Endothelial cell (in vitro differentiated cells): ENCODE measurements at places on chromosomes 7 and 10. TPM values are rescaled to one million over a fixed set of nuclear protein-coding genes. Genes with fewer than 3 reads are reported as not detected.

Gene STAMBPL1
- total RNA-seq: 3.3 TPM

- H3K27me3 ChIP-seq: no peaks in the 10 kb centered on the region
- H3K4me1 ChIP-seq: peaks cover 16% of the 10 kb centered on the region
- no peak overlapping the region for H3K4me3 ChIP-seq
These were observed 35.5 kb downstream of the RBM20 start for GRCh38 chr10:110679486-110680272.

DNA sequence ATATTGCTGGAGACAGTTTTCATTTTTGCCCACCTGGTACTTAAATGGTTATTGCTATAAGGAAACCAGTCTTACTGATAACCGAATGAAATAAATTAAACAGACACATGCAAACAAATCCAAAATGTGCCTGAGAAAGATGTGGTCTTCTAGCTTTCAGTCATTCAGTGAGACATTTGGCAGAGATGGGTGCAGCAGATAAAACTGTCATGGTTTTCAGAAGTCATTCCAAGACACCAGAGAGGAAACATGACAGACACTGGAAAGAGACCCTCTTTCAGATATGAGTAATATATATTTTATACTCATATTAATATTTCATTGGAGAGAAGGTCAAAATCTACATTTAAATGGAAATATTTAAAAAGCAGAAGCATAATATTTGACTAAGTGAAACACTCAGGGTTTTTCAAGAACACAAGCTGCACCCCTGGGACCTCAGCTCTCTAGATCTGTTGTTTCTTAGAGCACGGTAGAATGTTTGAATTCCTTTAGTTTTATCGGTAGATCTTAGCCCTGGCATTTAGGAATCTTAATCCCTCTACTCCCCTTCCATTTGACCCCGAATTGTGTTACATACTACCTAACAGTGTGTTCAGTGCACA is 246.1 kb downstream of the AUTS2 start:
- no peak overlapping the region for H3K4me3 ChIP-seq
- H3K27me3 ChIP-seq: peaks cover 3% of the 10 kb centered on the region
- no peak overlapping the region for H3K27ac ChIP-seq
- H3K4me1 ChIP-seq: peaks cover 11% of the 10 kb centered on the region
- DNase-seq: no peak

DNA sequence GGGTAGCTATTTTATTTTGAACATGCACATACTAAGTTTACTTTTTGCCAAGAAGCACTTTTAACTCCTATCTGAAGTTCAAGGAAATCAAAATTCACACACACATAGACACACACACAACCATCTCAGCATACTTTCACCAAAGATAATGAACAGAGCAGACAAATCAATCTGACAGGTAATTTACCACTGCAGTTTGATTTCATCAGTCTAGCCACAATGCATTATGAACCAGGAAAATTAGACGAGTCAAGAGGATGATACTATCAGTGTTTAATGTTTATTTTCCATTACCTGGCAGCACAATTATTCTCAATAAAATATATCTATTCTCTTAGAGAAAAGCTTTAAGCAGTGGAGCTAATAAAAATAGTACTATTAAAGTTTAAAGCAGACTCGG is 147.9 kb downstream of the ARHGAP12 start:
- peaks cover 3% of the 10 kb centered on the region for H3K4me1 ChIP-seq
- DNase-seq: no peak
- H3K4me3 ChIP-seq: no peak overlapping the region
- no peak overlapping the region for H3K27ac ChIP-seq

Gene AS3MT
- 1.4 TPM for total RNA-seq

Gene EGR2
- 1.2 TPM for total RNA-seq

- H3K4me1 ChIP-seq: peaks cover 22% of the 10 kb centered on the region
- peaks cover 5% of the 10 kb centered on the region for H3K27me3 ChIP-seq
- H3K27ac ChIP-seq: no peak overlapping the region
- DNase-seq: no peak
- H3K4me3 ChIP-seq: no peak overlapping the region
These were observed 71.2 kb upstream of the DUSP5 start for GRCh38 chr10:110426294-110427181.

- no peak overlapping the region for H3K4me3 ChIP-seq
- H3K4me1 ChIP-seq: peaks cover 10% of the 10 kb centered on the region
- H3K36me3 ChIP-seq: peaks cover 4% of the 10 kb centered on the region
These were observed 105.2 kb upstream of the NEBL start for GRCh38 chr10:21002091-21002878.

GRCh38 chr7:65325793-65326432 is 47.7 kb upstream of the ZNF92 start:
- no peaks in the 10 kb centered on the region for H3K4me1 ChIP-seq
- H3K27me3 ChIP-seq: peaks cover 1% of the 10 kb centered on the region
- no peak overlapping the region for H3K27ac ChIP-seq
- no peak overlapping the region for H3K4me3 ChIP-seq
- H3K36me3 ChIP-seq: no peaks in the 10 kb centered on the region

Gene VGF
- total RNA-seq: 0.77 TPM

DNA sequence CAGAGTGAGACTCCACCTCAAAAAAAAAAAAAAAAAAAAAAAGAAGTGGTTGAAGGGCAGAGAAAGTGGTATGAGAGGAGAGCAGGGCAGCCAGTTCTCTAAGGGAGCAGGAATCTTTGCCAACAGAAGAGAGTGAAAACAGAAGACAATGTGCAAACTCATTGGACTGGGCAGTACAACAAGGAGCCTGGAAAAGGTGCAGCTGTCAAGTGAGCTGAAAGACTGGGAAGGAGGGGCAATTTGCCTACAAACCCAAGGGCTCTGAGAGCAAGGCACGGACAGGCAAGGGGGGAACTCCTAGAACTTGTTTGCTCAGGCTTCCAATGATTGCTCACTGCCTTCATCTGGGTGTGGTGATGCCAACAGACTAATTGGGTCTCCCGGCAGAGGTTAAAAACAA is 9.5 kb downstream of the ACTR1A start:
- no peak overlapping the region for H3K4me3 ChIP-seq
- H3K36me3 ChIP-seq: peaks cover 5% of the 10 kb centered on the region
- no peak for DNase-seq
- H3K27me3 ChIP-seq: peaks cover 4% of the 10 kb centered on the region
- peaks cover 4% of the 10 kb centered on the region for H3K4me1 ChIP-seq
- no peak overlapping the region for H3K27ac ChIP-seq

GRCh38 chr7:47816647-47817046 is 131.6 kb downstream of the PKD1L1 start:
- no peak overlapping the region for H3K4me3 ChIP-seq
- H3K27me3 ChIP-seq: no peaks in the 10 kb centered on the region
- DNase-seq: no peak
- no peaks in the 10 kb centered on the region for H3K36me3 ChIP-seq
- H3K27ac ChIP-seq: no peak overlapping the region

DNA sequence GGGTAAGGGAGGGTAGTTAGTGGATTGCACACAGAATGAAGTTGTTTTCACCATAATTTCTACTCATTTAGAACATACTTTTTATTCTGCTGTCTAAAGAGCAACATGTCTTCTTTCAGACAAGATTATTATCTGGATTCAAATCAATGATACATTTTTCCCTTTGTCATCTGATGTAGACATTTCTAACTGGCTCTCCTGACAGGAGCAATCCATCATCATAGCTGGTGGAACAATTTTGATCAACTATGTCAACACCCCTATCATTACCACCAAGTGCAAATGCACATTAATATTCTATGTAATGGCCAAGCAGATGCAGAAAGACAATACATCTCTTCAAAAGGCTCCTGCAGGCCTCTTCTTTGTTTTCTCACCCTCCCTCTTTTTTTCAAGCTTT is 672.9 kb upstream of the LRRTM3 start:
- H3K27me3 ChIP-seq: no peaks in the 10 kb centered on the region
- H3K27ac ChIP-seq: no peak overlapping the region
- H3K36me3 ChIP-seq: no peaks in the 10 kb centered on the region
- no peaks in the 10 kb centered on the region for H3K4me1 ChIP-seq
- no peak for DNase-seq

DNA sequence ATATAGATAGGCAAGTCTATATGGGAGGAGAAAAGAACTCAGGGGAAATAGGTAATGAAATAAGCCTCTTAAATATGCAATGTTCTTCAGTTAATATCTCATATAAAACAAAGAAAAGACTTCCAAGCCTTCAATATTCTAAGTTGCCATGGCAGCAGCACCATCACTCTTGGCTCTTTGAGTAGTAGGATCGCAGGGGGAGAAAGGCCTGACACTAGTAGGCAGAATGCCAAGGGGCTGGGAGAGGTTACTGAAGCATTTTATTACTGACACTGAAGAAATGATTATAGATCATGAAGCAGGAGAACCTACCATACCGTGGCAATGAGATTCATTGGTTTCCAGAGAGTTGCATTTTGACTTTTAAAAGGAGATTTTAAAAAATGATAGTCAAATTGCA is 193.9 kb downstream of the NXPH1 start:
- no peaks in the 10 kb centered on the region for H3K4me1 ChIP-seq
- H3K4me3 ChIP-seq: no peak overlapping the region
- DNase-seq: no peak
- peaks cover 1% of the 10 kb centered on the region for H3K27me3 ChIP-seq
- H3K36me3 ChIP-seq: no peaks in the 10 kb centered on the region
- H3K27ac ChIP-seq: no peak overlapping the region

- H3K36me3 ChIP-seq: peaks cover 17% of the 10 kb centered on the region
- peaks cover 10% of the 10 kb centered on the region for H3K4me1 ChIP-seq
- H3K4me3 ChIP-seq: no peak overlapping the region
These were observed 95.2 kb downstream of the DNAJB6 start for GRCh38 chr7:157431951-157432540.

GRCh38 chr10:112553315-112553714 is 106.3 kb downstream of the VTI1A start:
- H3K4me3 ChIP-seq: no peak overlapping the region
- no peaks in the 10 kb centered on the region for H3K4me1 ChIP-seq
- H3K36me3 ChIP-seq: no peaks in the 10 kb centered on the region
- no peak for DNase-seq
- H3K27ac ChIP-seq: no peak overlapping the region

DNA sequence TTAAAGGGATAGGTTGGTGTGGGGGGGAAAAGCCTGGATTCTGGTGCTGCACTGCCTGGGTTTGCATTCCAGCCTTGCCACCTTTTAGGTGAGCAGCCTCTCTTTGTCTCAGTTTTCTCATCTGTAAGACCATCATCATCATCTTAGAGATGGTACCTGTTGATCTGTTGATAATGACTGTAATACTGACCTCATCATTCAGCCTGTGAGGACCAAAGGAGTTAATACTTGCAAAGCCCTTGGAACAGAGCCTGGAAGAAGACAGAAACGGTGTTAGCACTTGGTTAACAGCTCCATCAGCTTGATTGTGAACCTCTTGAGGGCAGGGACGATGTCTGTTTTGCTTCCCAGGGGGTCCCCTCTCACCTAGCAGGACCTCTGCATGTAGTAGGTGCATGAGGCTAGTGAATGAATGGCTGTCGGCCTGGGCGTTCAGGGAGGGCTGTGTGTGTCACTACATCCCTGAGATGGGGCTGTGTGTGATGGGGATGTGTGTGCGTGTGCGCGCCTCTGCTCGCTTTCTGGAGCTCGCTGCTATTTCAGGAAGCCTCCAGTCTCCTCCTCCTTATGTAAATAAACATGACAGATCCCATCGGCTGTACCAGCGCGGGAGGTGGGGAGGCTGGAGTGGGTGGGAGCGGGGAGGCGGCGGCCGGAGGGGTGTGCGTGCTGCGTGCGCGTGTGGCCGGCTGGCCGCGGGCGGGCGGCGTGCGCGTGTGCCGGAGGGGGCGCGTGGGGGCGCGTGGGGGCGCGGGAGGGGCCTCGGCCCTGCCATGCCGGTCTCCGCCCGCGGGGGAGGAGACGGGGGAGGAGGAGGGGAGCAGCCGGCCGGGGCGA is 61.2 kb downstream of the NEURL1 start:
- H3K36me3 ChIP-seq: peaks cover 5% of the 10 kb centered on the region
- DNase-seq: no peak
- peak overlapping the region; percentile 38 for H3K4me3 ChIP-seq
- H3K27ac ChIP-seq: no peak overlapping the region
- peaks cover 14% of the 10 kb centered on the region for H3K27me3 ChIP-seq
- H3K4me1 ChIP-seq: peaks cover 20% of the 10 kb centered on the region

DNA sequence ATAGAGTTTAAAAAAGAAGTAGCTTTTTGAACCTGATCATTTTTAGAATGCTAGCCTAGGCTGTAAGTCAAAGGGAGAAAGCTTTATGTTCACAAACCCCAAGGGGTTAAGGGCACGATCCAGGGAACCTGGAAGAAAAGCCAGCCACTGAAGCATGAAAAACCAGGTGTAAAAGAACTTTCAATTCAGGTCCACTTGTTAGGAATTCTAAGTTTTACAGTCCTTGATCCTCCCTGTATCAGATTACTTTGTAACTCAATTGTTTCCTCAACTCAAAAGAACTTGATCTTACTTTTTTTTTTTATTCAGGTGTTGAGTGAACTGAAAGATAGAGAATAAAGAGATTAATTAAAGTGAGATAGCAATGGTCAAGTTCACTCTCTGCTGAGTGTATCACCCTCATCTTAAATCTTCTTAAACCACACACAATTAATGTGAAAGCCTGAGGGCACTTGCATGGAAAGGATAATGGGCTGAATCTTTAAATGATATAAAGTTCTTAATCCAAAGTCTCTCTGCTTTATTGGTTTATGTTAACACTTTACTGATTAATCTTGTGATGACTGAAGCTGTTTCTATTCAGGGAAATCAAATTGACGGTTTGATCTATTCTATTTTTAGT is 672.2 kb upstream of the LRRN3 start:
- peaks cover 10% of the 10 kb centered on the region for H3K4me1 ChIP-seq
- H3K36me3 ChIP-seq: no peaks in the 10 kb centered on the region
- no peak overlapping the region for H3K4me3 ChIP-seq
- DNase-seq: no peak
- no peaks in the 10 kb centered on the region for H3K27me3 ChIP-seq
- no peak overlapping the region for H3K27ac ChIP-seq

DNA sequence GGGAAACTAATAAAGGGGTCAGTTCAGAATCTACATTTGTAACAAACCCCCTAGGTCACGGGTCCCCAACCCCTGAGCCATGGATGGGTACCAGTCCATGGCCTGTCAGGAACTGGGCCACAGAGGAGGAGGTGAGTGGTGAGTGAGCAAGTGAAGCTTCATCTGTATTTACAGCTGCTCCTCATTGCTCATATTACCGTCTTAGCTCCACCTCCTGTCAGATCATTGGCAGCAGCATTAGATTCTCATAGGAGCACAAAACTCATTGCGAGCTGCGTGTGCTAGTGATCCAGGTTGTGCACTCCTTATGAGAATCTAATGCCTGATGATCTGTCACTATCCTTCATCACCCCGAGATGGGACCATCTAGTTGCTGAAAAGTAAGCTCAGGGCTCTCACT is 88.4 kb upstream of the MPP7 start:
- no peaks in the 10 kb centered on the region for H3K4me1 ChIP-seq
- no peak overlapping the region for H3K4me3 ChIP-seq
- no peak overlapping the region for H3K27ac ChIP-seq
- no peaks in the 10 kb centered on the region for H3K27me3 ChIP-seq
- no peak for DNase-seq

DNA sequence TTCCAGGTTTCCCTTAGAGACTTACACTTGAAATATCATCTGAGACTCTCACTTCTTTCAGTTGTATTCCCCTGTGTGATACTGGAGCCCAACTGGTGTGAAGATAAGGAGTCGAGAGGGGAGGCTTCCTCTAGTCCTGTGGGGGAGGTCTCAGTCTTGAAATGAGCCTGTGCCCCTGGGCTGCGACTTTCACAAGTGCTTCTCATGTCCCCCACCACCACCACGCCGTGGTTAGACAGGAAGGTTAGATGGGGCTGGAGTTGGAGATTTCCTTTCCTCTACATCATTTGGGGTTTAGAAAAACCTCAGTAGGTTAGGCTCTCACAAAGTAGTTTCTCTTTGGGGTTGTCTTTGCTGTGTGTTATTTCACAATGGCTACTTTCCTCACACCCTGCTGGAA is 25.6 kb upstream of the MKX start:
- no peaks in the 10 kb centered on the region for H3K36me3 ChIP-seq
- no peaks in the 10 kb centered on the region for H3K27me3 ChIP-seq
- no peak overlapping the region for H3K4me3 ChIP-seq
- H3K4me1 ChIP-seq: no peaks in the 10 kb centered on the region
- DNase-seq: no peak
- no peak overlapping the region for H3K27ac ChIP-seq

Gene SPDYE8
- total RNA-seq: 0.13 TPM

Gene XRCC2
- 2.9 TPM for total RNA-seq

Gene FGFR2
- 15.3 TPM for total RNA-seq
